ENCODE measurements at places on chromosomes 13 and 19. TPM values are rescaled to one million over a fixed set of nuclear protein-coding genes. Genes with fewer than 3 reads are reported as not detected.

DNA sequence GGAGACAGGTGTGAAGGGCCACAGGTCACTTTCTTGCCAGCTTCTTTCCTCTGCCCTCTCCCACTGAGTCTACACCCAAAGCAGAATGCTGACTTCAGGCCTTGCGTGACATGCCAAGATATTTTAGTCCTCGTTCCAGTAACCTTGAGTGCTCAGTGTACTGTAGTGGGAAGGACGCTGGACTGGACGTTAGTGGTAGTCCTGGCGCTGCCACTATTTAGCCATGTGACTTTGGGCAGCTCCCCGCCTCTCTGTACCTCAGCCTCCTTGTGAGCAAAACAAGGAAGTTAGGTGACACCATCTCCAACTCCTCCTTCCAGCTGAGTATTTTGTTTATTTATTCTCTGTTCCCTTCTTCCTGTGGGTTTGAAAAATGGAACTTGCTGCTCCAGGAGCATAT is 86.1 kb downstream of the FRY start:
- DNase-seq, result no peak

- peak; percentile 51 for DNase-seq
These were observed 14.7 kb upstream of the GRAMD1A start for GRCh38 chr19:34985249-34986022.

- DNase-seq, result no peak
These were observed 6.6 kb upstream of the OR10H2 start for GRCh38 chr19:15721268-15721667.

GRCh38 chr19:54024660-54025059 is 33.2 kb downstream of the CACNG6 start:
- DNase-seq, result no peak

DNA sequence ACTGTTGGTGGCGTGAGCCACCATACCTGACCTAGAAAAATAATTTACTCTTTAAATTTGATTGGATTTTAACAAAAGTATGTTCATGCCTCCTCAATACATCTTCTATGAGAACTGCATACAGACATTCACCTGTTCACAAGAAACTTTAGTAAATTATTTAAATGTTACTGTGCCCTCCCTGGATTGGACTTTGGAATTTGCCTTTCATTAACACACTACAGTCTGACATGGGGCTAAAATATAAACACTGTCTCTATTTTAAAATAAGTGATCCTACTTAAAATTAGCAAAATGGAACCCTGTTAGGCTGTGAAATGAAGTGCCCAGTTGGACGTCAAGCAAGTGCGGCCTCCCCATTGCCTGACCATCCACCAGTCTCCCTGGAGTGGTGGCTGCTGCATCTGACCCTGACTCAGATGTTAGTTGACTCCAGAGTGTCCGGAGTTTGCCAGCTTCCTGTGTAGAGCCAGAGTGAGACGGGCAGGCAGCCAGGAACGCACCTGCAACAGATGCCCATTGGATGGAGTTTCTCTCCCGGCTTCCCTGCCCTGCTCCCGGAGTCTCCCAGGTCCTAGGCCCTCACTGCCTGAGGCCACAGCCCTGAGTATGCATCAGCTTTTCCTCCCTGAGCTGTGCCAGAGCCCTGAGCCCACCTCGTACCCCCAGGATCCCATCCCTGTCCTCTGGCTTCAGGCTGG is 45.9 kb upstream of the ATP11A start:
- no peak for DNase-seq

- DNase-seq, result no peak
These were observed 2.5 kb downstream of the RABAC1 start for GRCh38 chr19:41956621-41957020.

GRCh38 chr19:48945817-48946216 is 8.9 kb upstream of the BAX start:
- DNase-seq, result no peak

GRCh38 chr13:58598241-58598640 is 966.7 kb downstream of the PCDH17 start:
- no peak for DNase-seq

GRCh38 chr13:101916775-101917474 is 464.4 kb downstream of the ITGBL1 start:
- no peak for DNase-seq

- DNase-seq, result peak; percentile 76
These were observed 760 bp downstream of the ZNF91 start for GRCh38 chr19:23394511-23394910.

DNA sequence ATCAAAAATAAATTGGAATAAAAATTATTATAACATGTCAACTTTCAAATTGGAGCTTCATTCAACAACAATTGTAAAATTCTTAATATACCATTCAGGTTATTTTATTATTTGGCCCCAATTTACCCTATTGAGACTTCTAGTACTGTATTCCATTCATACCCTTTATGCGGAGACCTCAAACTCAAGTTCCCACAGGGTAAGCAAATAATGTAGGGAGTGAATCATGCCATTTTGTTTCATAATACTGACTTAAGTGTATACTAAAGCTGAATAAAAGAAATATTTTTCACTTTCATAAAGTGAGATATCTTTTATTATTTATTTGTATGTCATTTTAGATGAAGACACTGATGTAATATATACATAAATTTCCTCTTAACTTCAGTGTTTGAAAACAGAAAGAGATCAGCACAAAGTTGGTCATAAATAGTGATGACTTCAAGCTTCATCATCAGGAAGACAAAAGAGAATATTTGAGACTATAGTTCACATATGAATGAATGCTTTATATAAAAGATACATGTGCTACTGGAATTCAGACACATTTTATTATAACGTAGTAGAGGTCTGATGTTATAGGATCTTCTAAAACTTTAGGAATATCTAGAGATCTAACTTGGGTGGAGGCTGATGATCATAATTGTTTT is 894.4 kb upstream of the PCDH9 start:
- no peak for DNase-seq

GRCh38 chr19:33350538-33351309 is 22.8 kb upstream of the CEBPG start:
- DNase-seq, result no peak

Gene LILRA2
- not detected for total RNA-seq

All from activated CD8-positive, alpha-beta T cell treated with anti-CD3 and anti-CD28 coated beads for 36 hours (primary cell).